ENCODE measurements at places on chromosomes 3 and 15.

GRCh38 chr3:29171043-29171990 is 109.6 kb upstream of the RBMS3 start:
- DNase-seq, result no peak

GRCh38 chr3:78825858-78826215 is 942.0 kb downstream of the ROBO1 start:
- DNase-seq, result no peak

DNA sequence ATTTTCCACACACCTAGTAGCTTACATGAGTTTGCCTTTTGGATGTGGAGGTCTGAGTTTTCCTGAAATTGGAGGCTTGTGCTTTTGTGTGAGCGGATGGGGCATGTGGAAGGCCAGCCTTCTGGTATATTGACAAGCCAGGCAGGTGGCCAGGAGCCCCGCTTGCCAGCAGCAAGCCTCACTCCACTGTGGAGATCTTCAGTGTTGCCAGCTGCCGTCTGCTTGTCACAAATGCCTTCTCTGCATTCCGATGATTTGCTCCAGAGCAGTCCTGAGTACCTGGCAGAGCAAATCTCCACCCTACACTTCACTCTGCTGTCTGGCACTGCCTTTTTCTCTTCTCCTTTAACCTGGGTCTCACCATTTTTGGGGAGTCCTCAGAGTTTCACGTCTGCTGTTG is 29.1 kb upstream of the CHST2 start:
- DNase-seq, result no peak

- DNase-seq, result no peak
Measured at GRCh38 chr15:72339777-72340177, 19.8 kb upstream of the CELF6 start.

DNA sequence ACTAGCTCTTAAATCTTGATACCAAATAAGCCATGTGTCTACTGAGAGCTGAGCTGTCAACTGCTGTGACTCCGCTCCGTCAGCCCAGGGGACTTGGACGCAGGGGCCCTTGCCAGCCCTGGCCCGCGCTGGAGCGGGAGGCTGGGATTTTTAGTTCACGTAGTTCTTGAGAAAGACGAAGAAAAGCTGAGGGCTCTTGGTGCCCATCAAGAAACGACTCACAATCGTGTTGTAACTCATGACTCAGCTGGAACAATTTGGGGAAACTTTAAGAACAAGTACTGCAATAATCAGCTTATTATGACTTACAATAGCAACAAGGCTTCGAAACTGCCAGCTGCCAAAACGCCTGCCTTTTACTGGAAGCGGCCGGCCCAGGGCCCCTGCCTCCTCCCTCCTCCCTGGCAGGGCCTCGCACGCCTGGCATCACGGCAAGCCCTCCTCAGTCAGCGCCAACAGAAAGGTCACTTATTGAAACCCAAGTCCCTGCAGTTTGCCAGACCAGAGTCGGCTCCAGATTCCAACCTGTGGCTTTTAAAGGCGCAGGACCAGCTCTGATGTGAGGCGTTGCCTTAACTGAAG is 60.3 kb downstream of the RGMA start:
- DNase-seq, result no peak

GRCh38 chr3:197694251-197694650 is 42.5 kb downstream of the RUBCN start:
- no peak for DNase-seq

- no peak for DNase-seq
Measured at GRCh38 chr15:40092256-40092978, 16.3 kb downstream of the BMF start.

DNA sequence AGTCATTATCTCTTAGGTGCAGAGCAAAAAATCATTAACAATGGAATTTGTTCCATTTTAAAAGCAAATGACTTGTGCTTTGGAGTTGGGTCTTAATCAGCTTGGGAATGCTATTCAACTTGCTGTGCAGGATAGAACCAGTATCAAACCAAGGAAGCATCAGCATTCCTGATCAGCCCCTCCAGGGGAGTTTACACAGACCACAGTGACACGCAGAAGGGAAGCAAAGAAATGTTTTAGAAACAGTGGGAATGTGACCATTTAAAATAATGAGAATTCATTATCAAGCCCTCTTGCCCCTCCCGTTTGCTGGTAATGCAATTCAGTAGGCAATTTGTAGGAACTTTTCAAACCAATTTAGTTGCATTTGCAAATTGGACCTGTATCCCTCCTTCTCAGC is 155.1 kb downstream of the LRTM1 start:
- DNase-seq, result no peak

GRCh38 chr15:66860844-66861243 is 158.8 kb downstream of the SMAD6 start:
- no peak for DNase-seq

DNA sequence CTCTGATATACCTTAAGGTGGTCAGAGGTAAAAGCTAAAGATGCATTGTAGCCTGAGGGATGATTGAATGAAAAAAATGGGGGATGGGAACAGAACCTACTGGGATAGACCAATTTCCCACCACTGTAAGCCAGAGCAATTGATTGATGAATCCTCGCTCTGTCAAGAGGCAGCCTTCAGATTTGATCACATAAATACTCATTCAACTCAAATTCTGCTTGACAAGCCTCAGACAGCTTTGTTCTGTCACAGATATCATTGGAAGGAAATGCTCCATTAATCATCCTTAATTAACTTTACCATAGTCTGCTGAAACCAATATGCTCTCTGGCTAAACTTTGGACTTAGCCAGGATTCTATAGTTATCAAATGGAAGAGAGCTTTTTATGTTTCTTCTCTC is 467.8 kb downstream of the MECOM start:
- no peak for DNase-seq

DNA sequence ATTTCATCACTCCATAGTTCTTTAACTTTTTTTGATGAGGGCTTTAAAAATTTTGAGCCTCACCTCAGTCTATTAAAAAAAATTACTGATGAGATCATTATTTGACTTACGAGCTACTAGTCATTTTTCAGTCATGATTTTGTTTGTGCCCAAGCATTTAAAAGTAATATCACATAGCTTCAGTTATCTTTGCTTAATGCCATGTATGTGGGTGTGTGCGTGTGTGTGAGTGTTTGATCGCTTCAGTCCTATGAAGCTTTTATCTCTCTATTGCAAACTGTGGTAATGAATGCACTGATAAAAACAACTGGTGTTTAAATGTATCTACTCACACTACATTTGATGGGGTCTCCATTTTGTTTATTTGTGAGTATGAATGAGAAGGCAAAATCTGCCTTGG is 49.8 kb downstream of the RSRC1 start:
- DNase-seq, result no peak

DNA sequence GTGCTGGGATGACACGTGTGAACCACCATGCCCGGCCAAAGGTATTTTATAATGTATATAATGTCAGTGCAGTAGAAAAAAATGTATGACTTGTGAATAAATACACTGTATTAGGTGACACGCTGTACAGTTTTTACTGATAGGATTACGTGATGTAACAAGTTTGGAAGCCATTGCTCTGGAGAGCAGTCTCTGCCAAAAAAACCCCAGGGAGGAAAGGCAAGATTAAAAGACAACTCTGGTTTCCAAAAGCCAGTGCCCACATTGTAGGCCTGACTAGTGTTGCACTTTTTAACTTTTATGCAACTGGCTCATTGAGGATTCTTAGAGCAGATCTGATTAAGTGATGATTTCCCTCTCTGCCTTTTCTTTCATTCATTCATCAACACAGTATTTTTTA is 62.0 kb upstream of the SLC2A2 start:
- DNase-seq, result no peak

GRCh38 chr3:143538577-143538981 is 309.7 kb downstream of the SLC9A9 start:
- no peak for DNase-seq

GRCh38 chr3:21613372-21614070 is 137.5 kb downstream of the ZNF385D start:
- no peak for DNase-seq

DNA sequence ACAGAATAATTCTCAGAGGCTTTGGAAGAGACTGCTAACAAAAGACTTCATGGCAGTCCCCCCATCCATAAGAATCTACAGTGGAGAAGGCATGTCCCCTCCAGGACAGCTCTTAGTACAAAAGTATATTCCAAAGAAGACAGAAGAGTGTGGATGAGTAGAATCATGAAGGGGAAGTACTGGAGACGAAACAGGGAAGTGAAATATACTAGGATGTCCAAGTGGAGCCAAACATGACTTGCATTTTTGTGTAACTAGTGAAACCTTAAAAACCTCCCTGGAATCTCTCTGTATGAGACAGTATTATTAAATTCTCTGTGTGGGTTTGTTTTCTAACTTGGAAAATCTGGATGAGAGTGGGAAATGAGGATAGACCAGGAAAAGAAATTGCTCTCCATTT is 312.4 kb downstream of the RSL24D1 start:
- no peak for DNase-seq

DNA sequence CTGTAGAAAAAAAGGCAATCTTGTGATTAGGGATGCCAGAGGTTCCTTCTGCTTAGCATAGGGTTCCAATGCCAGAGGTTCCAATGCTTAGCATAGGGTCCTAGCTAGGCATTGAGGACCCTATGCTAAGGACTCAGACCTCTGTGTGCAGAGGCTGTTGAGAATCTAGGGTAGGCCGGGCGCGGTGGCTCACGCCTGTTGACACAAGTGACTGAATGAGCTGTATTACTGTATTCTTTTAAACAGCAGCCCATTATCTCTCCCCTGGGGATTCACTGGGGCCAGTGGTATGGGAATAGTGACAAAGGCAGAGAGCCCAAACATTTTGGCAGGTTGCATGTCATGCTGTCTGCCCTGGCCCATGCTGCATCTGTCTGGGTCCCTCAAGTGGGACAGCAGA is 16.2 kb downstream of the PAK6 start:
- no peak for DNase-seq

DNA sequence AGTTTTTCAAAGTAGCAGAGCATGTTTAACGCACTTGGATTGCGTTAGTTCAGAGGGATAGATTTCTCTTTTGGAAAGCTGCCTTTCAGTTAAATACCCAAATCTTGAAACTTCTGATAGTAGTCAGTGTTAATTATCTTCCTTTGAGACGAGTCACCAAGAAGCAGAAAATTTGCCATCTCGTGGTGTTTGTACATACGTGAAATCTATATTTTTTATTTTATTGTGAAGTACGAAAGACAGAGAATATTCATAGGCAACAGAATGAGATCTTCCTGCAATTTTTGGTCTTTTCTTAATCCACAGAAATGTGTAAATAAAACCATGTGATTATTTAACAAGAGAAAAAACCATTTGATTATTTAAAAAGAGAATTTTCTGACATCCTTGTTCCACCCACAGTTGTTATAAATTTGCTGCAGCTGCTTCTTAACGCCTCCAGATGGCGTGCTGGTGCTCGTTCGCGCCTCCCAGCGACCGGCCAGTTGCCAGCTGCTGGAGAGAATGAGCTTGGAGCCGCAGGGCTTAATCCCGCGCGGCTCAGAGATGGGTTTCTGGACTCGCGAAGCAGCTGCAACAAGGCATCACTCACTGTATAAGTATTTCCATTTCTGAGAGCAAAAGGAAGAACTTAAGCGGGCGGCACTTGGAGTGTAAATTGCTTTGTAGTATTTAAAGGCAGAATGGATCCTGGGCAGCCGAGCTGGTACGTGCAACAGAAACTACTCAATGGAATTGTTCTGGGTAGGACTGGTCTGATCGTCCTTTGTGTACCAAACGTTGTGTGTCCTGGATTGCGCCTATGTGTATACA is 10.5 kb upstream of the SLITRK3 start:
- DNase-seq, result no peak

DNA sequence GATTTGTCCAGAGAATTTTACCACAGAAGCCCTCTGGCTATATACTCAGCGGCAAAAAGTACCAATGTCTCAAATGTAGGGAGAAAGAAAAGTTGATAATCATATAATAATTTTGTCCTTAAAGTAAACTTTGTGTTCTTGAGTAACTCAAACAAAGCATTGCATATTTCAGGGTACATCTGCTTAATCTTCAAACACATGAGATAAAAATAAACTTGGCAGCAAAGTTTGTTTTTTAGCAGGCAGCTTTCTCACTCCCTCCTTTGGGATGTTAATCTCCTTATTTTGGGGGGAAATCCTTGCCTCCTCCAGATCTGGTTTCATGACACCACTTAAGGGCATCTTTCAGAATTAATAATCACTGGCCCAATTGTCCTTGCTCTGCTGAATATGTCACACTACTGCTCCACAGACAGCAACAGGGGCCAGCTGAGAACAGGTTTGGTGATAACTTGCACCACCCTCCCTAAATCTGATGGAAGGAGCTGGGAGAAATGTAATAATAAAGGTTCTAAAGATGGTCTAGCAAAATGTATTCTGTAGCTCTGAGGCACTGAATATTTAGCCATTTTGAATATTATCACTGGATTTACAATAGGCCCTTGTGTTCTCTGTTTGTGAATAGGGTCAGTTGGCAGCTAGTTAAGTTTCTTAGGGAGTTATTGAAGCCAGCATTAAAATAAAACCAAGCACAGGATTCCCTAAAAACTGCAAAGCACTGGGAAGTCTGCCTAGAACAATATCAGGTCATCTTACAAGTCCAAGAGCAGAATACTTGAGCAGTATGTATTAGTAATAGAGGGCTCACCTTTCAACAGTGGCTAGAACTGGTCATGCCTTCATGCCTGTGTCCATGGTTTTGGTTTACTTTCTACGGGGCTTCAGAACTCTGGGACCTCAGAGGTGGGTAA is 79.2 kb downstream of the EFL1 start:
- DNase-seq, result no peak

DNA sequence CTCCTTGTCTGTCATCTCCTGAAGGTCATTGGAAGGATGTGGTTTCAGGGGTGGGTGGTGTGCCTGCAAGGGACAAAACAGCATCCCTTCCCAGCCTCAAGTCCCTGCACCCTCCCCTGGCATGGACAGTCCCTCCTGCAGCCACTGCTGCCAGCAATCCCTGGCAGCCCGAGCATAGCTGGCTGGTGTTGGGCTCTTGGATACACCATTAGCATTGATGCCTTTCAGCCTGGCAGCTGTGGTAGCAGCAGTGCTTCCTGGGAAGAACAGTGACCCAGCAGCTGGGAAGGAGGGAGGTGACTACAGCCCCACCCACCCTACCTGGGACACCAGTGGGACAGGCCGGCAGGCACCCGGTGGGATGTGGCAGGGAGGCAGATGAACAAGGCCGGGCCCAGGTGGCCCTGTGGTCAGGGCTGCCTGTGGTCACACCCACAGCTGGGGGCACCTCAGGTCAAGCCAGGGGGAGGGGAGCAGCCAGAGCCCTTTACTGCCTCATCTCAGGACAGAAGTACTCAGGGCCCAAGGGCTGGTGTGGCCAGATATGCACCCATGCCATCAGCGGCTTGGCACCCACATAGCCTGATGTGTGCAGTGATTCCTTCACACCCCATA is 32.9 kb upstream of the TMEM115 start:
- DNase-seq, result no peak

DNA sequence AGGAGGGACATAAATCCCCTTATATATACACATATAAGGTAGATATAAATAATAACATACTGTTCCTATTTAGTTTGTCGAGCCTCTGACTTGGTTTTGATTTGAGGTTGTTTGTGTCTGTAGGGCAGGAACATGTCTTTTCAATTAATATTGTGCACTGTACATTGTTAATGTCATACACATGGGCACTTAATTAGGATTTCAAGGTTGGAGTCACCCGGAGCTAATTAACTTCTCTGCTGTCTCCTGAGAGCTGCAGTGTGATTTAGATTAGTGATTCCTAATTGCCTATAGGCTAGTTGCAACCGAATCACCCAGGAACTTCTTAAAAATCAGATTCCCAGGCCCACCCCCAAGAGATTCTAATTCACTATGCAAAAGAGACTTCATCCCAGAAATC is 50.4 kb upstream of the FILIP1L start:
- no peak for DNase-seq
